Effector CD4-positive, alpha-beta T cell (primary cell): ENCODE measurements at places on chromosomes 1 and 21.

DNA sequence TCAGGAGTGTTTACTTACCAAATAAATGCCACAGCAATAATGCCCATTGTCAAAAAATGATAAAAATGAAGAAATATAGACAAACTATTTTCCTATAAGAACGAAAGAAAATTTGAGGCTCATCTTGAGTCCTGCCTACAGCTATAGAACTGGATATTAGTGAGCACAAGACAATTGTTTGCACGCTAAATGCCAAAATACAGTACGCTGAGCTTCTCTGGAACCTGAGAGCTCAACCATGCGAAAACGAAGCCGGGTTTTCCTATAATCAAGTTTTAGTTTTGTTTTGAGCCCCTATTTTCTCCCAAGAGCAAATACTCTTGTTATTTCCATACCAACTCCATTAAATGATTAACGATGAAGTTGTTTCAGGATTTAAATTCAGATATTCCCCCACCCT is 42.0 kb upstream of the CCSAP start:
- DNase-seq, result no peak

DNA sequence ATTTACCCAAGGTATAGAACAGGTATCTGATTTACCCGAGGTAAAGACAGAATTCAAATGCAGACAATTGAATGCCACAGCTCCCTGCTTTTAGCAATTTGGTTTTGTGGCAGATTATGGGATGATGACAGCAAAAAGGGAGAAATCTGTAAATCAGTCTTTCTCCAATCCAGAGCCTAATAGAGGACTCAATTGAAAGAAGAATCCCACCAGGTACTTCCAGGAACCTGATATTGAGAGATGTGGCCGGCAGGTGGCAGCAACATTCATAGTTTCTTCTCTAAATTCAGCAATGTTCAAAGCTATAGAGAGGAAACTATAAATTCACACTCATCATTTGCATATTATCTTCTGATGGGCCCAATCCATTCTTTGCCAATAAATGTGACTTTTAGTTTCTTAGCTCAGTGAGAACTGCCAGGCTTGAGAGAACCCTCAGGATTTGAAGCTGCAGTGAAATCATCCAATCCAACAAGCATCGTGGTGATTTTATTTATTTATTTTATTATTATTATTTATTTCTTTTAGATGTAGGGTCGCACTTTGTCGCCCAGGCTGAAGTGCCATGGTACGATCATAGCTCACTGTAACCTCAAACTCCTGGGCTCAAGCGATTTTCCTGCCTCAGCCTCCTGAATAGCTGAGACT is 9.8 kb upstream of the PHACTR4 start:
- DNase-seq, result peak; percentile 64

GRCh38 chr1:223755992-223756775 is 43.8 kb downstream of the CAPN2 start:
- no peak for DNase-seq

- DNase-seq, result peak; percentile 38
Observed at GRCh38 chr1:192609110-192610079, 26.6 kb upstream of the RGS13 start.

DNA sequence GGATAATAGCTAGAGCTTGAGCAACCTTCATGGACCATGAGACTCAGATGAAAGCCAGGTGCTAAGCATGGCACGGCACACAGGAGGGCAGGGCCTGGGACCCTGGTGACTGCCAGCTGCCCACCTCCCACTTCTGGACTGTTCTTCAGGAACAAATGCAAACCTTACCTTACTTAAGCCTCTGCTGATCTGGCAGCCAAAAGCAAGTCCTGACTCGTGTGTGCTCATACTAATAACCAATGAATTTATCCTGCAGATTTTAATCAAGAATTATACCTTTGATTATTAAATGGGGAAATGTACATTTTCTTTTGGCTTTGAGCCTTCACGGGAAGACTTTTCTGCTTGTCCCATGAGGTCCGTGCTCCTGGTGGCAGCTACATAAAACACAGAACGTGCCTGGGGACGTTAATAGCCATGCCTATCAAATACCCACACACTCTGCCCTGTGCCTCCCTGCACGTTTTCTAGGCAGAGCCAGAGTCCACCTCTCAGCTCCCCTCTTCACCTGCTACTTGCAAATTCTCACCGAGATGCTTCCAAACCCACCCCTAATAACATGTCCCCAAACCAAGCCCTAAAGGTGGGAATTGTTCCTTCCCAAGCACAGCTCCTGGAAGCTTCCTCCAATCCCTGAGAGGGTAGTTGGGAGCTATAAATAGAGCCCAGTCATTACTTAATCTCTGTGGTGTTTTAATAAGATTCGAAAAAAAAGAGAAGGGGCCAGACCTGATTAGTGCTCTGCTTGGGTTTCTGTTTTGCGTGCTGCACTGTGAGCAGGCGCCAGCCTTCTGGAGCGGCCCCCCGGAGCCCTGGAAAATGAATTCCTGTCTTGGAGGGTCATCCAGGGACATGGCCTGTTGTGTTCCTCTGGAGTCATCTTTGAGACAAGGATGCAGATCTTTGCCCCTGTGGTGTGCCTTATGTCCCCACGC is 33.5 kb downstream of the SLC1A7 start:
- DNase-seq, result no peak

DNA sequence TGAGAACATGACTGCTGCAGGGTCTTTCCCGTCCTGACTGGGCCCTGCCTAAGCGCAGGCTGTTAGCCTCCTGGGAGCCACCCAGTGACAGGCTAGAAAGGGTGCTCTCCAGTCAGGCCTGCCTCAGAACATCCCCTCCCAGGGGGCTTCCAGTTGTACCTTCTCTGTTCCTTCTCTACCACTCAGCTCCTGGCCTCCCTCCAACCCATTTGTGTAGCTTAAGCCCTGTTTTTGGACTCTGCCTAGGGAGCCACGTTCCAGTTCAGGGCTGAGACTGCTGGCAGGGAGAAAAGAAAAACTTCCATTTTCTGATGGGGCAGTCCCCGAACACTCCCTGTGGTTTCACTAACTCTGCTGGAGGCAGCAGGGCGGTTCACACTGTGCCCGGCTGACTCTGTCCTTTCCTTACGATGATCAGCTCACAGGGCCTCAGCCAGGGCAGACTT is 15.3 kb upstream of the POU3F1 start:
- no peak for DNase-seq

- peak; percentile 19 for DNase-seq
Observed at GRCh38 chr1:31723828-31724359, 20.1 kb upstream of the COL16A1 start.

DNA sequence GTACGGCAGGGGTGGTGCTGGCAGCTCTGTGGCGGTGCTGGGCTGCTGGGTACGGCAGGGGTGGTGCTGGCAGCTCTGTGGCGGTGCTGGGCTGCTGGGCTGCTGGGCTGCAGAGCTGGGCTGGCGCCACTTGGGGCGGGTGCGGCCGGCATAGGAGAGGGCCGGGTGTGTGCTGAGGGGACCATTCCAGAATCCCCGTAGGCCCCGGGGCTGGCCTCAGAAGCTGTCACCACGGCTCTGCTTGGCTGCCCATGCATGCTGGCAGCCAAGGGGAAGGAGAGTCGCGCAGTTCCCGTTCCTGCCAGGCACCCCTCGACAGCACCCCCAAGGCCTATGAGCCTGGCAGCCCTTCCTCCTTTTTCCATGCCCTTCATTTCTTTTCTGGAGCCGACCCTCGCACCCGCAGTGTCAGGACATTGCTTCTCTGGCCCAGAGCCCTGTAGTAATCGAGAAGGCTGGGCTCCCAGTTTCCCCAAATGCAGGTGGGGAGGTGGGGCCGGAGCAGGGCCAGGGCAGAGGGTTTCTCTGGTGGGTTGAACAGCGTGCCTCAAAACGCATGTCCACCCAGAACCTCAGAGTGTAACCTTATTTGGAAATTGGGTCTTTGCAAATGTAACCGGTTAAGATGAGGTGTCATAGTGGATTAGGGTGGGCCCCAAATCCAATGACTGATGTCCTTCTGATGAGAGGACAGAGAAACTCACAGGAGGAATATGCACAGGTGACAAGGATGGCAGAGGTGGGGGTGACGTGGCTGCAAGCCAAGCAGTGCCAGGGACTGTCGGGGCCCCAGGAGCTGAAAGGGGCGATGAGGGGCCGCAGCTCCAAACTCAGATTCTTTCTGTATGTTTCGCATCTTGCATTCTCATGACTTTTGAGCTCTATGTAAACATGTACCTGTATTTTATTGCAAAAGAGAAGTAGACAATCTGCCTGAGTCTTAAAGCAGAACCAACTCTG is 71.0 kb upstream of the ACTRT2 start:
- DNase-seq, result no peak

GRCh38 chr21:41953831-41954653 is at the start of gene C2CD2:
TSS of gene C2CD2 (minus strand) at chr21:41954018. CDS start at chr21:41953648, 370 bp downstream.
- DNase-seq, result no peak

- no peak for DNase-seq
Observed at GRCh38 chr1:86522240-86522639, 24.6 kb upstream of the CLCA4 start.

- no peak for DNase-seq
Observed at GRCh38 chr1:190022709-190023108, 455.0 kb downstream of the BRINP3 start.

GRCh38 chr21:41953249-41953830 is 478 bp downstream of the C2CD2 start:
- DNase-seq, result no peak

GRCh38 chr21:32427958-32428623 is 15.6 kb downstream of the EVA1C start:
- DNase-seq, result no peak

GRCh38 chr1:81702903-81703302 is 97.8 kb upstream of the ADGRL2 start:
- DNase-seq, result no peak

DNA sequence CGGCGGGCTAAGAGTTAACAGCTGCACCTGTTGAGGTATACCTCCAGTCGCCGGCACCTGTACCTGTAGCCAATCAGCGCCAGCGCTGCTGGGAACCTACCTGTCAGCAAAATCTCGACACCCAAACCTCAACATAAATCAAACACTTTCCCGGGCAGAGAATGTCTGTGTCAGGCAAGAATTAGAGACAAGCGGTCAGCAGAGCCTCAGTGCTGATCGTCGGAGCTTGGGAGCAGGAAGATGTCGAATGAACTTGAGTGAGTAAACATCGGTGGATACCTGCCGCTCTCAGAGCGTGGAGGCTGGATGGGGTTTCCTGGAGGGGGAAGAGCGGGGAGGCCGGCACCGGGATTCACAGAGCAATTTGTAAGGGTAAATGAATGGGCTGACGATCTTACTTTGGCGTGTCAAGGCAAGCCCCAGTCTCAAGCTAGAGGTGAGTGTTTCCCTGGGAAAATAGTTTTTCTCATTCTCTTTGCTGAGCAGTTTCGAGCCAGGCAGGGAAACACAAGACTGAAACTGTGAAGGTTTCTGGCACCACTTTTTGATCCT is at the start of gene GRHL3:
GRHL3 (plus strand) TSS at position 46 of the 552 bp plus-strand sequence; CDS start at position 241, 195 bp downstream.
- DNase-seq, result no peak

- no peak for DNase-seq
Observed at GRCh38 chr1:111474106-111474505, 322 bp downstream of the C1orf162 start.

DNA sequence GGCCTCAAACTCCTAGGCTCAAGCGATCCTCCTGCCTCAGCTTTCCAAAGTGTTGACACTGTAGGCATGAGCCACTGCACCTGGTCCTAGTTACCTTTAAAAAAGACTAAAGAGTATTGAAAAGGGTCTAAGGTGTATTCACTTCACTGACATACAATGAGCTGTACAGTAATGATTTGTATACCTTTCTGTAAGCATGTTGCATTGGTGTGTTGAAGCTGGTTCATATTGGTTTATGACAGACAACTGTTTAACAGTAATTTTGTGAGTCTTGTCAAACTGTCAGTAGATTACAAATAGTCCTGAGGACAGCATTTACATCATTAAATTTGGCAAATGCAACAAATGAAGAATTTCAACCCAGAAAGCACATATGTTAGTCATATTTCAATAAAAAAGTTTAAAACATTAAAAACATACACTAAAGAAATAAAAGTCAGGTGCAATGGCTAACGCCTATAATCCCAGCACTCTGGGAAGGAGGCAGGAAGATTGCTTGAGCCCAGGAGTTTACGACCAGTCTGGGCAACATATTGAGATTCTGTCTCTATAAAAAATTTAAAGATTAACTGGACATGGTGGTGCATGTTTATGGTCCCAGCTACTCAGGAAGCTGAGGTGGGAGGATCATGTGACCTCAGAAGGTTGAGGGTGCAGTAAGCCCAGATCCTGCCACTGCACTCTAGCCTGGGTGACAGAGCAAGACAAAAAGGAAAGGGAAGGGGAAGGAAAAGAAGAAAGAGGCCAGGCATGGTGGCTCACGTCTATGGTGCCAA is 88.3 kb upstream of the HP1BP3 start:
- no peak for DNase-seq

DNA sequence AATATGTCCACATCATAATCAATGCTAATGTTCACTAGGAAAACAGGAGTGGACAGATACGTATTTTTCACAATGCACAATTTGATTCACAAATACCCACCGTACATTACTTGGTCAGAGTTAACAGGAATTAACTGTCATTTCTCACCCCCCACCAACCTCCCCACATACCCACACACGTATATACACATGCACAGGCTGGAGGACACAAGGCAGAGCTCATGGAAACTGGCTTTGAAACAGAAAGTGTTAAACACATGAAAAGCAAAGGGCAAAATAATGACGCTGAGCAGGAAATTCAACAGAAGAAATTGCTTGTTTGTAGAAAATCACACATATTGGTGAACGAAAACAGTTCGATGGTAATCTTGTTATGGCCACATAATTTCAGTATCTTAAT is 188.4 kb upstream of the DMRTA2 start:
- no peak for DNase-seq

- no peak for DNase-seq
Observed at GRCh38 chr1:63199706-63200335, 122.5 kb upstream of the FOXD3 start.

- DNase-seq, result no peak
Observed at GRCh38 chr1:111937147-111937725, 52.2 kb downstream of the KCND3 start.

DNA sequence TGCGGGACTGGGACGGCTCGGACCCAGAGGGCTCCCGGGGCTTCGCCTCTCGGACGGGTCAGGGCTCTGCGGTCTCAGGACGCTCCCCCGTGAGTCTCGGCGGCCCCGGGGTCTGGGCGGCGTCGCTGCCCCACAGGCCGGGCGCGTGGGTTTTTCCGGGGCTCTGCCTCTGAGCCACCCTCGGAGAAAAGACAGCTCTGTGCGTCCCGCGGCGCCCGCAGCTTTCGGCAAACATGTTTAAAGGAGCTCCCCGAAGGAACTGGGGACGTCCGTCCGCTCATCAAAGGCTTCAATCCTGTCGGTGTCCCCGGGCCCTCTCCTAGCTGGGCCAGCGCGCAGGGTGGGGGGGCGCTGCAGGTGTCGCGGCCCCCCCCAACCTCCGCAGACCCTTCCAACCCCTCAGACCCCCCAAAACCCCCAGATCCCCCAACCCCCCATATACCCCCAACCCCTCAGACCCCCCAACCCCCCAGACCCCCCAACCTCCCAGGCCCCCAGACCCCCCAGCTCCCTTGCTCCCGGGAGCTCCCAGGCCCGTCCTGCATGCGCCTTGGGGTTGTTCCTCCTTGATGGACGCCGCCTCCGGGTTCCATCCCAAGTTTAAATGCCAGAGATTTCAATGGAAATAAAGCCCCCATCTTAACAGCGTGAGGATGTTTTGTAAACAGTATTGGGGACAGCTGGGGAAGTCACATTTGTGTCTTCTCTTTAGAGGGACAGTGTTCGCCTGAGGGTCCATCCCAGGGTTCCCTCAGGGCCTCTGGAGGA is 996 bp upstream of the C1orf159 start:
- DNase-seq, result peak; percentile 39

GRCh38 chr1:177088966-177089365 is 75.5 kb downstream of the ASTN1 start:
- DNase-seq, result no peak
